Cerebellar nuclear complex (tissue), 1 donor: ENCODE measurements at places on chromosomes 12 and 14.
A peak's percentile ranks its signal among the peaks of the same experiment; 100 is the strongest.

DNA sequence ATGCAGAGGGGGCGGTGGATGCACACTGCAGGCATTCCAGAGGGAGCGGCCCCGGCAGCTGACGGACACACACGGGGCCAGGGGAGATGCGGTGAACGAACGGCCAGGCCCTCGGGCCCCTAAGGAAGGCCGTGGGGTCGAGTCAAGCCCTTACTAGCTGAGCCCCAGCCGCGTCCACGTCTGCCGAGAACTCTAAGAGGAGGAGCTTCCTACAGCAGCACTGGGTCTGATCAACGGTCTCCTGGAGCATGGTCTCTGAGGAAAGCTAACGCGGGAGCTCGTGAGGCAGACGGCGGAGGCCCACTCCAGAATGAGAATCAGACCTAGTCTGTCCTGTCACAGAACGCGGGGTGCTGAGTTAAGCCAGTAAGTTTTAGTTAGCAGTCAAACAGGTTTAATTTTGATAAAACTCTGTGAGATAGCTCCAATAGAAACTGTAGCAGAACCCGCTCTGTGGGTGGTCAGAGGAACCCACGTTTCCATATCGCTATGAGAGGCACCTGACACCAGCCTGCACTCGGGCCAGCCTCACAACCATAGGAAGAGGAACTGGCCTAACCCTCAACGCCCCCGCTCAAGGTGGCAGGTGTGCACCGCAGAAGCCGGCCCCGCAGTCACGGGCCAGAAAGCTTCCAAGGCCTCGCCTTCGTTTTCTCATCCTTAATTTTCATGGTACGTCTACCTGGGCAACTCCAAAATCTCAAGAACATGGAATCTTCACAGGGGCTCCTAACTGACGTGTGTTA, 55.5 kb downstream of the CDC42BPB start:
- DNase-seq = no peak

DNA sequence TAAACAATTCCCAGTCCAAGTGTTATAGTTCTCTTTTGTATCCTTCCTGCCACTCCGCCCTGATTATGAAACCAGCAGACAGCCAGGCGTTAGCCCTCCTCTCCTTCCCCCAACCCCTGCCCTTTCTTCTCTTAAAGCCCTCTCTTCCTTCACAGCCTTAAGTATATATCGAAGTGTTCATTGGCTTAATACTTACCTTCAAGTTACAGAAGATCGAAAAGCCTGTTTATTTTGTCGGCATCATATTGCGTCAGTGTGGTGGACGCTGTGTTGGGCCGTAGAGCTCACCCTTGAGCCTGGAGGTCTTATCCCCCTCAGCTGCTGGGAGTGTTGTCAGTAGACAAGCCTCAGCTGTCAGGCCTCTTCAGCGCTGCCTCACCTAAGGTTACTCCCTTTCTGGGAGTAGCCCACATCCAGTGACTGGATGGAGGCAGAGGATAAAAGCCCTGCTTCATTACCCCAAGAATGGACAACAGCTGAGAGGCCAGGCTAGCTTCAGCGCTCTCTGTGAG, 36.2 kb downstream of the CMAS start:
- no peak for DNase-seq

DNA sequence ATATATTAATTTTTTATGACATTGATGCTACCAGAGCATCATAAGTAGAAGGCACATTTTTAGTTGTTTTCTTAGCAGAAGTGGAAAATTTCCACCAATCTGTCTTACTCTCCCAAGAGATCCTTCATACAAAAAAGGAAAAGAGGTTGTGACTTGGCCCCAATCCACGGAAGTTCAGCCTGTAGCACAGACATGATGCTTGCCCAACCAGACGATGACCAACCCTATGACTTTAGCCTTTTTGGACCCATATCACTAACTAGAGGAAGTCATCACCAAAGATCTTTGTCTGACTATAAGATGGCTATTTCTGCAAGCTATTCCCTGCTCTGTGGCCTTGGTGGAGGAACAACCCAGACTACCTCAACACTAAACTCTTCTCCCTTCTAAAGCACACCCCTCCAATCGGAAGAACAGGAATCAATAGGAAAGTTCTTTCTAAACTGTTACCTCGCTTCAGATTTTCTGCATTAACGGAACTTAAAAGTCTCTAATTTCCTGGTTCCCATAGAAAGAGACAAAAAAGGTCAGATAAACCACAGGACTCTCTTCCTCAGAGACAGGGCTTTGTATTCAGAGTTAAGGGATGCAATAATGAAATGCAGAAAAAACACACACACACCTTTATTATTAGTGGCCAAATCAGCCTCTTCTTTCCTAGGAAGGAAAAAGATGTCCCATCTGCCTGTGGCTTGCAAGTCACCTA, 4.1 kb upstream of the RHOJ start:
- DNase-seq = no peak

DNA sequence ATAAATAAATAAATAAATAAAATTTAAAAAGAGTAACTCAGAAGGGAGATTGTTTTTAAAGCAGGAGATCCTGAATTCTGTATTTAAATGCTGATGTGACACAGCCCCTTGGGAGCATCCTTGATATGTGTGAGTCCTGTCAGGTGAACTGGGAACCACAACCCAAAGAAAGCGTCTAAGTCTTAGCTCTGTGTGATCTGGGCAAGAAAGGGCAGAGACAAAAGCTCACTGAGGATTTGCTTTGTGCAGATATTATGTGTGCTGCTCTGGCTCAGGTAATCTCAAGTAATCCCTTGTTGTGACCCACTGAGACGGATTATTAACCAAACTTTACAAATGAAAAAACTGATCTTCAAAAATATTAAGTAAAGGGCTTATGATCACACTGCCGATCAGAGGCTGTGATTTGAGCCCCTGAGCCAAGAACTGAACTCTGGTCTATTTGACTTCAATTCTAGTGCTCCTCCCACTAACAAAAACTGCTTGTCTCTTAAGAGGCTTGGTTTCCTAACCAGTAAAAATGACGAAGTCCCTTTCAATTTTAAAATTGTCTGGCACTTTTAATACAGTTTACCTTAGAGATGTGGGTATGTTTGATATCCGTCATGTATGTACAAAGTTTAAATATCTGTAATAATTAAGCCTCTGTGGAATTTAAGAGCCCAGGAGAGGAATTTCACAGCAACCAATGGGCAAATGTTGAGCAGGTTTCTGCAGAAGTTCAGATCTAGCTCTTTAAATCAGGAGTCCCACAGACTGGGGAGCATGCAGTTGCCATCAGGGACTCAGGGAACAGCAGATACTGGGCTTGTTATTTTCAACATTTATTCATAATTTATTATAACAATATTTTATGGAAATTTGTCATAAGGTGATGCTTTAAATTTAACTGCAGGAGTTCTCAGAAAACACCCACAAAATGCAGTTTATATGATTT, 46.1 kb downstream of the CPM start:
- no peak for DNase-seq

- no peak for DNase-seq
Measured at GRCh38 chr12:117091758-117092510, 7.3 kb downstream of the TESC start.

DNA sequence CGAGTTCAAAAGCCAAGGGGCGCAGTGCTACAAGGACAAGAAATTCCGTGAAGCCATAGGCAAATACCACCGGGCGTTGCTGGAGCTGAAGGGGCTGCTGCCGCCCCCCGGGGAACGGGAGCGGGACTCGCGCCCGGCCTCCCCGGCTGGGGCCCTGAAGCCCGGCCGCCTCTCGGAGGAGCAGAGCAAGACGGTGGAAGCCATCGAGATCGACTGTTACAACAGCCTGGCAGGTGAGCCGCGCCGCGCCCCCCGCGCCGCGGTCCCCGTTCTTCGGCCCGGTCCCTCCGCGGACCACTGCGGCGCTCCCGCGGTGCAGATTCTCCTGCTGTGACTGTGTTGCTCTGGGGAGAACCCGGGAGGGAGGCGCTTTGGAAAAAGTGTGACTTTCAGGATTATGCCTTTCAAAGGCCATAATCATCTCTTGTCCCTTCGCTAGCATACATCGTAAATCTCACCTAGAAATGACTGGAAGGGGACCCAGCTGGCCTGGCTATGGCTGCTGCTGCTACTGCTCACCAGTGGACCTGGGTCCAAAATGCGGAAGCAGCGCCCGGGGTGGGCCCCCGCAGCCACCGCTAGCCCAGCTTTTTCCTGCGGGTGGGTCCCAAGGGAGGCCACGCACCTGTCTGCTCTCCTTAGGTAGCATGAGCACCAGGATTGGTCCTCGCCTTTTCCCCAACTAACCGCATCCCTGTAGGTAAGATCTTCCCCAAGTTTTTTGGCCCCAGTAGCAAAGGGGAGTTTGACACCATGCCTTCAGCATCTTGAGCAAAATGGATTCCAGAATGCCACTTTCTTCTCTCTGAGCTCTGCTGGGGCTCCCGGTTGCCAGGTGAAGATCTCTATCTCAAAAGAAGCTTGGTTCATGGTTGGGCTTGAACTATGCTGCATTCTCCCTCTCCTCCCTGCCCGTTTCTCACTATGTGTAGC, 853 bp downstream of the TTC9 start:
- no peak for DNase-seq

- no peak for DNase-seq
Measured at GRCh38 chr12:110329710-110330109, 48.7 kb downstream of the ATP2A2 start.

DNA sequence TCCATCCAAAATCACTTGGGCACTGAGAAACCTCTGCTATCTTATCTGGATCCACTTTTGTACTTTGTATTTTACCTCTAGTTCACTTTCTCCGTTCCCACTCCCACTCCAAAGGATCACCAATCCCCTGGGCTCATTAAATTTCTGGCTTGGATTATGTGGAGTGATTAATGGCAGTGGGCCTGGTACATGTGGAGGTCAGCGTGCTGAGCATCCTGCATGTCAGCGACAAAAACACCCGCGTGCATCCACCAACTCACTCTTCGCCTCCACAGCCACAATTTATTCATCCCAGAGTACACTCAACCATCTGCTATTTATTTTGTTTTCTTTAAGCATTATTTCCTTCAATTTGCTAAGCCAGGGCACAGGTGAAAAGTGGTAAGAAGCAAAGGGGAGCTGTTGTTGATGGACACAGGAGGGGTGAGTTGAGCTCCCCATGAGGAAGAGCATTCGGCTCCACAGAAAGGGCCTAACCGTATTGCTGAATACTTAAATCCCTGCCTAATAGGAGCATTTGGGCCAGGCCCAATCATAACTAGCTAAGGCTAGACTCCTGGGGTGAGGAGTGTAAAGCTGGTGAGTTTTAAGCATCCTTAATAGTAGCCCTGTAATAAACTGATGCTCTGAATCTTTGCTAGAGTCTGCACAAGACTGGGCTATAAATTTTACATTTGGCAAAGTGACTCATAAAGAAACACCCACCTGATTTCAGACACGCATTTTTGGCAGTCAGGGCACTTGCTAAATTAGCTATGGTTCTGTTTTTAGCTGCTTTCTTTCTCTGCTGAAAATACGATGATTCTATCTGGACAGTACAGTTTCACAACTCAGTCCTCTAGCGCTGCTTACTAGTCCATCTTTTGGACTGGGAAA, 137.8 kb downstream of the SLC25A21 start:
- no peak for DNase-seq

- DNase-seq = no peak
Measured at GRCh38 chr12:27785882-27786570, 6.0 kb upstream of the MANSC4 start.

GRCh38 chr14:83556065-83556464, 1973.9 kb upstream of the FLRT2 start:
- no peak for DNase-seq

- DNase-seq = peak; percentile 6
Measured at GRCh38 chr14:26549571-26549970, 48.3 kb downstream of the NOVA1 start.

GRCh38 chr12:42961395-42961794, 371.8 kb upstream of the PRICKLE1 start:
- no peak for DNase-seq
